Right cardiac atrium (tissue), 5 donors: ENCODE measurements at places on chromosomes 6 and 20. TPM values are rescaled to one million over a fixed set of nuclear protein-coding genes. Genes with fewer than 3 reads are reported as not detected.

GRCh38 chr6:111173946-111174345, 86.6 kb downstream of the SLC16A10 start:
- DNase-seq: no peak

- DNase-seq: no peak
These were observed 9.3 kb downstream of the DUSP15 start for GRCh38 chr20:31861135-31861384.

DNA sequence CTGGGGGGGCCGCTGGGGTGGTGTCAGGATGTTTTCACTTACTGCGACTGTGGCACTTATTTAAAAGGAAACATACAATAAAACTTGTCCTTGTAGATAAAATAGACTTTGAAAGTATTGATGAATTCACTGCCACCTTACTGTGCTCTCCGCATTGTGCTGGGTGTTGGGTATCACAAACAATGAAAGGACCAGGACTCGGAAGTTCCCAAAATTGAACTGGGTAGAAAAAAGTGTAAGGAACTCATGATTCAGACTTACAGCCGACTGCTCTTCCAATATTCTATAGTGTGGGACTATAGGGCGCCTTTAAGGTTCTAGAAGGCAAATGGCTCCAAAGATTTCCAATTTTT, 32.1 kb upstream of the ID4 start:
- no peak for DNase-seq

DNA sequence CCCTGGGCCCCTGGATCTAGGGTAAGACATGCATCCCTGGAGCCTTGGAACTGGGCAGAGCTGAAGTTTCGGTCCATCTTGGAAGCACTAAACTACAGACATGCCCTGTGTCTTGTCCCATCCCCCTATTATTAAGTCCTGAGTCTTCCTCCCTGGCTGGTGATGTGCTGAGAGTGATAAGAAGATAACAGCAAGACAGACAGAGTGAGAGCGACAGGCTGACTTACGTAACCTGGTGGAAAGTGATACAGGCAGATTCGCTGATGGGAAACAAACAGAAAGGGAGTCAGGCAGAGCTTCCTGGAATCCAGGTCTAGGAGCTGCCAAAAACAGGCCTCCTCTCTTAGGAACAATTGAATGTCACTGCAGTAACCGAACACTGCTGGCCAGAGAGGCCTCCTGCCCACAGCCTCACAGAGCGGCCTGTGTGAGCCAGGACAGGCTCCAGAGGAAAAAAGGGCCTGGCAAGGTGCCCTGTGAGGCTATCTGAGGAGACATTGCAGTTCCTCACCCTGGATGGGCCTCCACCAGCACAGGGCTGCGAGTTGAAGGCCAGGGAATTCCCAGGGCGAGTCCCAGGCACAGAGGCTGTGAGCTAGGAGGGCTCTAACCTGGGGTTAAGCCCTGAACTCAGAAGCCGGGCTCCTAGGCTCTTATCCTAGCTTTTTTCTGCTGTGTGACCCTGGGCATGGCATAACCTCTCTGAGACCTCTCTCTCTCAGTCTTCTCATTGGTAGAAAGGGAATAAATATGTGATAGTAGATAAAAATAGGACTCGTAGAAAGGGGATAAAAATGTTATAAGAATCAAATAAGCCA, 34.2 kb upstream of the B4GALT5 start:
- DNase-seq: peak; percentile 97

DNA sequence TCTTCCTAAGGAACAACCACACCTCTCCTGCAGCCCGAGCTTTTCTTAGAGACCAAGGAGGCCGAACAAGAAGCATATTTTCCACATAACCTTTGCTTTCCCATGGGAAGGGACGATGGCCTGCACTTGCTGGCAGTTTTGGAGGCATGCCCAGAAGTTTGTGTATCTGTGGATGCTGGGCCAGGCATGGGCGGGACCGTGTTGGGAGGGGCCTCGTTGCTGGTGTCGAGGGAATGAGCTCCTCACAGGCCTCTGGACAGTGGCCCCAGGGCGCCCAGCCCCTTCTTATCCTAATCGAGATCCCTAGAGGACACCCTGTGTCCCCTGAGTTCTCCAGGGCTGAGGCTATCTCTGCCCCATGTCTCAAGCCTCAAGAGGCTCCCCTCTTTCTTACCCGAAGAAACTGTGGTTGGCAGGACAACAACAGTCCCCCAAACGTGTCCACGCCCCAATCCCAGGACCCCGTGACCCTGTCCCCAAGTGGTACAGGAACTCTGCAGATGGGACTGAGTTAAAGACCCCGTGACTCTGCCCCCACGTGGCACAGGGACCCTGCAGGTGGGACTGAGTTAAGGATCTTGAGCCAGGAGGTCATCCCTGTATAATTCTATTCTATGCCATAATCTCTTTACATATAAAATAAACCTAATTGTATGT, 99.5 kb upstream of the BHLHE23 start:
- peak; percentile 73 for DNase-seq

Gene BCAS1
- not detected for total RNA-seq

GRCh38 chr6:20365456-20365855, 36.2 kb upstream of the E2F3 start:
- DNase-seq: no peak

- no peak for DNase-seq
These were observed 193.4 kb downstream of the BACH2 start for GRCh38 chr6:90103056-90103800.

- no peak for DNase-seq
These were observed 13.5 kb upstream of the MAS1 start for GRCh38 chr6:159877256-159877808.

Gene MOXD1
- 2.1 TPM for total RNA-seq

GRCh38 chr6:5996714-5997419, 9.9 kb downstream of the NRN1 start:
- peak; percentile 21 for DNase-seq

- DNase-seq: no peak
These were observed 351.2 kb upstream of the MAP3K7 start for GRCh38 chr6:90938122-90938521.

DNA sequence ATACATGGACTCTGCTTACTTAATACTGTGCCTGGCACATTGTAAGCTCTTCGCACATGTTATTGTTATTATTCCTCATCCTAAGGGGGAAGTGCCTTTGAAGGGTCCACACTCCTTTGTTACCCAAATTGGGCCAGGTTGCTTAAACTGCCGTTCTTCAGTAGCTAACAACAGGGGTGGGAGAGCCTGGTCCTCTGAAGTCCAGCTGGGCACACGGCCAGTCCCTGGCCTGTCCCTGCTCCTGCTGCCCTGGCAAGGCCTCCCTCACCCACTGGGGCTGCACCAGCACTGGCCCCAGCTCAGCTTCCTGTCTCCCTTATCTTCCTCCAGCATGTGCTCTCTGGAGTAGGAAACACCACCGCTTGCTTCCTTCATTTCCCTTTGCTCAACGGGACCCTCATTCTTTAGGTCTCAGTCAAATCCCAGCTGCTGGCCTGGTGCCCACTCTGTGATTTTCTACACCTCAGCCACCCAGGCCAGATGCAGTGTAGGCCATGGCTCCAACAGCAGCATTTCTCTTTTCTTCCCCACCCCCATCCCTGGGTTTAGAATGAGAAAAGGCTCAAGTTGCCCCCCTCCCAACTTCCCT, 5.5 kb upstream of the PROCR start:
- DNase-seq: peak; percentile 91

Gene CD2AP
- total RNA-seq: 12.4 TPM

GRCh38 chr6:34986845-34987246, 97.8 kb downstream of the ANKS1A start:
- peak; percentile 65 for DNase-seq

DNA sequence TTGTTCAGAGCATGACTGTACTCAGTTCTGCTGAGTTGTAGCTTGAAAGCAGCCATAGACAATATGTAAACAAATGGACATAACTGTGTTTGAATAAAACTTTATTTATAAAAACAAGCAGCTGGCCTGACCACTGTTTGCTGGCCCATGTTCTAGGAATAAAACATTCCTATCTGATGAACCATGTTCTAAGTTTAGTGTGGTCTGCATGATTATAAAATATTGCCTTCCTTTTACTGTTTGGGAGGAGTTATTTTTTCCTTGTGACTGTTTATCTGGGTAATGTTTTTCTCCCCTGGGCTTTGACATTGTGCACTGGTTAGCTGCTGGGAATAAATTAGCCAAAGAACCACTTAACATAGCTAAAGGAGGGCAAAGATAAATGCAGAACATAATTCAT, 55.1 kb downstream of the CDS2 start:
- DNase-seq: no peak

Gene PPP1R16B
- total RNA-seq: 5.1 TPM

DNA sequence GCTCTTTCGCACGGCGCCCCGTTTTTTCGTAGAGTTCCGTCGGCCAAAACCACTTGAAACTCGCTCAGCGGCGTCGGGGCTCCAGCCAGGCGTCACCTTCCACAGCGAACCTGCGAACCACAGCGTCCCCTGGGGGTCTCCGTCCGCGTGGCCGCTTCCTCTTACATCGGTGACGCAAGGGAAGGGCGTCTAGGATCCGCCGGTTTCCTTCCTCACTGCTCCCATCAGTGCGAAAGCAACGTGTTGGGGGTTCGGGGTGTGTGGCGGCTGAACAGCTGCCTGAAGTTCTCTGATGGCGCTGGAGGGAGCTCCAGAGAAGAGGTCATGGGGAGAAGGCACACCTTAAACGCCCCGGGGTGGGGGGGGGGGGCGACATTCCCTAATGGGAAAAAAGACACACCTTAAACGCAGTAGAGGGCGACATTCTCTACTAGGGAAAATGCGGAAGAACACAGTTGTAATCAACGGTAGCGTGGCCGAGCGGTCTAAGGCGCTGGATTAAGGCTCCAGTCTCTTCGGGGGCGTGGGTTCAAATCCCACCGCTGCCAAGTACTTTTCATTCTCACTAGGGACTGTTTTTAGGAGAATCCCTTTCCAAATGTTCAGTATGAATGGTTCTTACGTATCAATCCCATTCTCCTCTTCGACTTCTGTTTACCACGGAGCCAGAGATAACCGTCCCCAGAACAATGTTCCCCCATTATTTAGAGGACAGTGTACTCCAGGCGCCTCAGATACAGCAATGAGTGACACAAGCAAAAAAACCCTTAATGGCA, 16.4 kb downstream of the ZNF311 start:
- DNase-seq: peak; percentile 66

GRCh38 chr6:38483526-38483925, 156.2 kb downstream of the BTBD9 start:
- DNase-seq: no peak

DNA sequence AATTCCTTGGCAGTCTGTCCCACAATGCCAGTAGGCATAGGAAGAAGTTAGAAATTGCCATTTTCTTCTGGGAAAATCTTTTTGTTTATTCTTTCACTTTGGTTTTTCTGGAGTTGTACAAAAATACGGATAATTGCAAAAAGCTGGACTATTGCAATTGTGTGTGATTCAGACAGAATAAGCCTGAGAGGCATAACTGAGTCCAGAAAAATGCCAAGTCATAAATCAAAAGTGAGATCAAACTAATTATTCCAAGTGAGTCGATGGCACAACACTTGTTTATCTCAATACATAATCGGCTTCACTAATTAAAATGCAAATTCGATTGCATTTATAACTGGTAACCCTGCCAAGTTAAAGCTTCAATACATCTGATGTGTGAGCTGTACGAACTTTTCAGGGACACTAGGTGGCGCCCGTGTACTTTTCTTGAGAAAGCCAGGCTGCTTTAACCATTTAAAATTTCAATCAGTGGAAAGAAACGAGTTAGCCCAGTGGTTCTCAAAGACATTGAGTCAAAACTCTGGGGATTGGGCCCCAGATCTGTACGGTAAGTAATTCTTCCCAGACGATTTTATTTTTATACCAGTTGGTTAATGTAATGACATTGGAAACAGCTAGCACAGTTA, 102.6 kb downstream of the LAMP5 start:
- DNase-seq: peak; percentile 66

DNA sequence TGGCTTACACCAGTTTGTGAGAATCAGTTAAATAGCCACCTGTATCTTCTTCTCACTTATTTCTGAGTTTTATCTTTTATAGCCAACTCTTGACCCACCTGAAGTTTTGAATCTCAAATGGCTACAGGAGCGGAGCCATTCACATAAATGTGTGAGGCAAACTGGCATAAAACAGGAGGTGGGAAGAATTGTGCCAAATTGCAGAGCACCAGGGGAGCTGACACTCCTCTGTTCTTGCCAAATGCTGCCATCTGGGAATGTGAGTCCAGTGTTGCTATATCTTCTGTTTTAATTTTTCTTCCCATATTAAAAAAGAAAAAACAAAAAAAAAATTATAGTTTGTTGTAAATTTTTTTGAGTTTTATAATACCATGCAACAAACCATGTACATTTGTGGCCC, 17.0 kb upstream of the RNF146 start:
- DNase-seq: no peak

Gene SFTA2
- 0.45 TPM for total RNA-seq

DNA sequence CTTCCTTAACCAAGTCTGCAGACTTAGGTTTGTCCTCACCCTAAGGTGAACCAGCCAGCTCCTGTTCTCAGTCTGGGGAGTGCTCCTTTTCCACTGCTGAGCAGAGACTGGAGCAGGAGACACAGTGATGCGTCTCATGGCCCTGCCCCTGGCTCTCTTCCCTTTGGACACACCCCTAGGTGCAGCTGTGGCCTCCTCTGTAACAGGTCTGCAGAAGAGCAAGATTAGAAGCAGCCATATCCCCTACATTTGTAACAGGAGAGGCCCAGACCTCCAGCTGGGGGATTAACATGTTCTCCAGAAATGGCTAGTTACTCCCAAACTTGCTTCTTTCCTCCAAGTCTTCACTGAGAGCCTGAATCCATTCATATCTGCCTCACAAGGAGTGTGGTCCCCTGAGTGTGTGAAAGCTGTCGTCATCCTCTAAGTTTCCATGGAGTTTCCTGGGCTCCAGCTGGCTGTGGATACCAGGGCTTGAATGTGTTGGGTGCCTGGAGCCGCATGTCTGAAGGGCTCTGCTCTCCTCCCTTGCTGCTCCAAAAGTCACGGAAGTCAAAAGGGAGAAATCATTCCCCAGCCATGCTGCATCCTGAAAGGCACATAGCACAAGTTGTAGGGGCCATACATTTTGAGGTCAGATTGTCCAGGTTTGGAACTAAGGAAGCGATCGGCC, 57.7 kb downstream of the PPP1R14C start:
- no peak for DNase-seq

Gene CDS2
- 98.6 TPM for total RNA-seq

DNA sequence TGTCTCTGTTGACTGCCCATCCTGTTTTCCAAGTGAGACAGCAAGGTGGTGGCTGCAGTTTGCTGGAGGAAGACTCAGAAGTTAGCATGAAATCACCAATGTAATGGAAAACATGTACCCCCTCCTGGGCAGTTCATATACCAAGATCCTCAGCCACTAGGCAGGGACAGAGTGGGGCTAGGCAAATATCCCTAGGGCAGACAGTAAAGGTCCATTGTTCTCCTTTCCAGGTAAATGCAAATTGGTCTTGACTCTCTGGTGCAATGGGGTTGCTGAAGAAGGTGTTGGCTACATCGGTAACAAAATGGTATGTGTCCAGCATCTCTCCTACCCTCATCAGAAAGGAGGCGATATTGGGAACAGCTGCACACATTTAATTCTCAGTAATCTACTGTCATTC, 233.6 kb upstream of the SOX4 start:
- no peak for DNase-seq

DNA sequence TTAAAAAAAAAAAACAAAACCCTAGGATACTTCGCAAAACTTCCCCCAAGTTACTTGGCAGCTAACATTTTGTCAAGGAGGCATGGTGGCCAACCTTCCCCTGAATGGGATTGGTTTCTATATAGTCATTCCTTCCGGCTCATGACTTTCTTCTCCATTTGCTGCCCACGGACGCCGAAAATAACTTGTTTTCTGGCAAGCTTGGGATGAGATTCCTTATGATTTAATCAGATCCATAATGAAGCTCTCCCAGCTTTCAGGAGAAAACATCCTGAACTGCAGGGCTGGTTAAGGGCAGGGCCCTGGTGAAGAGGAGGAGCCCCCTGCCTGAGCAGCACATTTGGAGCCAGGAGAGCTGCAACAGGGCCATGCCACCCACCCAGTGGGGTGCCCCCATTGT, 49.9 kb downstream of the PPP1R16B start:
- no peak for DNase-seq

GRCh38 chr6:159759645-159760044, 2.2 kb upstream of the ACAT2 start:
- DNase-seq: no peak
